IMR-90 (cell line): ENCODE measurements at places on chromosomes 7 and 10. TPM values are rescaled to one million over a fixed set of nuclear protein-coding genes. Genes with fewer than 3 reads are reported as not detected.

The NXPH1 gene
- total RNA-seq = not detected in 2 replicates

DNA sequence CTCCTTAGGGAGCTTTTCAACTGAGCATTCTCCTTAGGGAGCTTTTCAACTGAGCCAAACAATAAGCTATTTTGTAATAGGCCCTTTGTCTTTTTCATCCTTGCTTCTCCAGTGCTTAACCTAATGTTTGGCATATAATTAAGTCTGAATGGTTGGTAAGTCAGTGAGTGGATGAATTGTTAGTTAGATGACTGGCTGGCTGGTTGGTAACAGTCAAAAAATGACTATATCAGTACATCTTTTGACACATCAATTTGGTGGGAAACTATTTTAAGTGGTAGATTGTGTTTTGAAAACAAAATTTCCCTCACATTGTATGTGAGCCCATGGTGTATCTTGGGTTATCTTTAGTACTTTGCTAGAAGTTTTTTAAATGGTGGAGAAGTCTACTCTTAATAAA lies 16.4 kb downstream of the ING3 start:
- H3K4me3 ChIP-seq = no peak overlapping the region
- peaks cover 23% of the 10 kb centered on the region for H3K36me3 ChIP-seq
- no peaks in the 10 kb centered on the region for H3K27me3 ChIP-seq
- no peaks in the 10 kb centered on the region for H3K4me1 ChIP-seq
- no peak for DNase-seq

DNA sequence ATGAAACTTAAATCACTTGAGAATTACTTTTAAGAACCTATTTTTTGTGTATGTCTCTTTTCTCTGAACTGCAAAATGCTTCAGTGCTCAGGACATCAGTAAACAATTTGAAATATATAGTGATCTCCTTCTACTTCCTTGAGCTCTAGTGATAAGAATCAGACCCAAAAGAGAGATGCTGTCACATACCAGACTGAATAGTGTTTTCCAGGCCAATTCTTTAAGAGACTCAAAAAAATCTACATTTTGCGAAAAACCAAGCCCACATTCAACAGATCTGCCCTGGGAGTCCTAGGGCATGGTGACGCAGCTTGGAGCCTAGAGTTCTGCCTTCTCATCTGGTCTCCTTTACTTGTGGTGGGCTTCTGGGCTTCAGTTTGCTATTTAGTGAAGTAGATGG lies 72.1 kb upstream of the SLC13A1 start:
- no peaks in the 10 kb centered on the region for H3K4me1 ChIP-seq
- no peak overlapping the region for H3K4me3 ChIP-seq
- H3K27me3 ChIP-seq = no peaks in the 10 kb centered on the region
- no peak overlapping the region for H3K27ac ChIP-seq
- no peak for DNase-seq

GRCh38 chr7:89073776-89074175 lies 278.2 kb upstream of the TEX47 start:
- no peak overlapping the region for H3K27ac ChIP-seq
- DNase-seq = no peak
- no peak overlapping the region for H3K4me3 ChIP-seq
- no peaks in the 10 kb centered on the region for H3K36me3 ChIP-seq

The CNPY1 gene
- total RNA-seq = not detected in 2 replicates

DNA sequence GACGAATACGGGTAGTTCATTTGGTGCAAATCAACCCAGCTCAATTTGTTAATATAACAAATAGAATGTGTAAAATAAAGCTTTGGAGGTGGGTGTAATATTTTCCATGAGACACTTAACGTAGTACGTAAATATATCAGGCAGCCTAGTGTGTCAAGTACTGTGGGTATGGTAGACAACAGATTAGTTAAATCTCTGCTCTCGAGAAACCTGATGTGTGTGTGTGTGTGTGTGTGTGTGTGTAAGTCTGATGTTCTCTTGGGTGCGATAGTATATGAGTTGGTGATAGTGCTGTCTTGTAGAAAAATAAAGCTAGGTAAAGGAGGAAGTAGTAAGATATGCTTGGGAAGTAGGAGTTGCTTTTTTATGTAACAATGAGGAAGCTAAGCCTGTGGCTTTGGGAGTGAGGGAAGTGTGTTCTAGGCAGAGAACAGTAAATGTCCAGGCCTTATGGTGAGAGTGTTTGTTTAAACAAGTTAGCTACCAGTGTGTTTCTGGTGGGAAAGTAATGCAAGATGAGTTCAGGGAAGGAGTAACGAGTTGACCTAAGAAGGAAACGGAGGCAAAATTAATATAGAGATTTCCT lies 26.1 kb downstream of the WAC start:
- H3K36me3 ChIP-seq = peaks cover 16% of the 10 kb centered on the region
- no peaks in the 10 kb centered on the region for H3K27me3 ChIP-seq
- no peak overlapping the region for H3K27ac ChIP-seq
- peaks cover 6% of the 10 kb centered on the region for H3K4me1 ChIP-seq
- peak; percentile 27 for DNase-seq
- no peak overlapping the region for H3K4me3 ChIP-seq

The NCF1 gene
- not detected in 2 replicates for total RNA-seq

DNA sequence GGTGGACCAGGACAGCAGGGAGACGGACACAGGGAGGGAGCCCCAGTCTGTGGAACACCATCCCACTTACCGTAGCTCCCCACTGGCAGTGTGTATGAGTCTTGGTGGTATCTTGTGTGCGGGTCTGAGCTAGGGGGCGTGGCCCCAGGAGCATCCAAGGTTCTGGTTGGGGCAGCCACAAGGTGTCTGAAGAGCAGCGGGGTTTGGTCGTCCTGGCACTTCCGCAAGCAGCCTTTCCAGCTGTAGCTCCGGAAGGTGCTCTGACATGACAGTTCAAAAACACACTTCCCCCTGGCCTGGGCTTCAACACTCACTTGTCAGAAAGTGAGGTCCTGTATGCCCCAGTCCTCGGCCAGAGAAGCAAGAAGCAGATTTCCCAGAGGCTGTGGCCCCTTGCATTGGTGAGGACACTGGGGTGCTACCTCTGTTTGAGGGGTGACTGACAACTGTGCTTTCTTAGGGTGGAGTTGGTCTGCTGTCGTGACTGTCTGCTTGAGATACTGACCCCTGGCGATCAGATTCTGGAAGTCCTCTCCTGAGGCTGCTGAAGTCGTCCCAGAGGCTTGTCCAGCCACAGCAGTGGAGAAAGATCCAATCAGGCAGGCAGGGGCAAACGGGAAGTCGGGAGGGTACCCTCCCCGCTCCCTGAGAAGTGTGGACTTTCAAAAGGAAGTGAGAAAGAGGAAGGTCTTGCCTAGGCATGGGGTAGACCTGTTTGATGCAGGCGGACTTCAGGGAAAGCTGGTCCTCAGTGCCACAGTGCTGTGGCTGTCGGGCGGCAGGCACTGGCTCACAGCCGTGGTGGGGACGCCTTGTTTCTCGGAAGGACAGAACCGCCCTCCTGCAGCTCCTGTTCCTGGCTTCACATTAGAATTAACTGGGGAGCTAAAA lies 51.4 kb upstream of the PFKFB3 start:
- no peak overlapping the region for H3K27ac ChIP-seq
- no peaks in the 10 kb centered on the region for H3K27me3 ChIP-seq
- H3K4me3 ChIP-seq = no peak overlapping the region
- peak; percentile 69 for DNase-seq
- H3K4me1 ChIP-seq = peaks cover 8% of the 10 kb centered on the region

GRCh38 chr10:6847561-6847960 lies 267.5 kb upstream of the PRKCQ start:
- H3K4me1 ChIP-seq = no peaks in the 10 kb centered on the region
- H3K27ac ChIP-seq = no peak overlapping the region
- H3K36me3 ChIP-seq = no peaks in the 10 kb centered on the region
- DNase-seq = no peak

GRCh38 chr10:3165196-3165595 lies 7.4 kb downstream of the PITRM1 start:
- no peaks in the 10 kb centered on the region for H3K27me3 ChIP-seq
- H3K4me1 ChIP-seq = no peaks in the 10 kb centered on the region
- no peak overlapping the region for H3K4me3 ChIP-seq

DNA sequence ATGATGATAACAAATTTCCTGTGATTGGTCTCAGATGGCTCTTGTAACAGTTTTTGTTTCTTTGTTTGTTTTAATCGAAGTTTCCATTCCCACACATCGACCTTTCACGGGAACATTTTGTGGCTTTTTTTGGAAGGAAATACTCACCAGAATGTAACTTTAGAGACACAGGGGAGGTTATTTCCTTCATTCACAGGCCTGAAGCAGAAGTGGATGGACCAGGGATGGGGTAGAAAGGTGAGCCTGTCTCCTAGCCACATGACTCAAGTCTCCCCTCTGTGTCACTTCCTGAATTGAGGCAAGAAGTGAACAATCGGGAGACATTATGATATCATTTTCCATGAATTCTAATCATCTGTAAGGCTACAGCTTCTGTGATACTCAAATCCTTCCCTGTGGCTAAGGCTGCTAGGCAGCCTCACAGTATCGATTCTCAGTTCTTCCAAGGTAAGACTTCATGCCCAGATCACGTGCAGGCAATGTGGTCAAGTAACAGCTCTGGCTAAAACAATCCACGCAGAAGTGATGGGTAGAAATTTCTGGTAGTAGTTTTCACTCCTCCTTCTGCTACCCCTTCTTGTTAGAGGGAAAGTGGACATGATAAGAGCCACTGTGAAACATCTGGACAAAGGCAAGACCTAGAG lies 203.9 kb upstream of the NEBL start:
- H3K27ac ChIP-seq = no peak overlapping the region
- H3K4me3 ChIP-seq = no peak overlapping the region
- no peak for DNase-seq
- H3K36me3 ChIP-seq = no peaks in the 10 kb centered on the region
- no peaks in the 10 kb centered on the region for H3K4me1 ChIP-seq

GRCh38 chr10:103554488-103555324 lies 61.2 kb downstream of the NEURL1 start:
- peaks cover 62% of the 10 kb centered on the region for H3K27me3 ChIP-seq
- peak; percentile 80 for DNase-seq
- no peaks in the 10 kb centered on the region for H3K36me3 ChIP-seq
- peaks cover 7% of the 10 kb centered on the region for H3K4me1 ChIP-seq
- H3K4me3 ChIP-seq = peak overlapping the region; percentile 9; the same call in 1 of the 2 replicates

GRCh38 chr7:106165337-106165736 lies 53.2 kb upstream of the SYPL1 start:
- H3K27ac ChIP-seq = no peak overlapping the region
- no peaks in the 10 kb centered on the region for H3K4me1 ChIP-seq
- no peaks in the 10 kb centered on the region for H3K36me3 ChIP-seq
- H3K4me3 ChIP-seq = no peak overlapping the region

GRCh38 chr10:3660753-3661152 lies 124.3 kb downstream of the KLF6 start:
- H3K27ac ChIP-seq = no peak overlapping the region
- no peaks in the 10 kb centered on the region for H3K27me3 ChIP-seq
- H3K4me1 ChIP-seq = no peaks in the 10 kb centered on the region
- DNase-seq = no peak

DNA sequence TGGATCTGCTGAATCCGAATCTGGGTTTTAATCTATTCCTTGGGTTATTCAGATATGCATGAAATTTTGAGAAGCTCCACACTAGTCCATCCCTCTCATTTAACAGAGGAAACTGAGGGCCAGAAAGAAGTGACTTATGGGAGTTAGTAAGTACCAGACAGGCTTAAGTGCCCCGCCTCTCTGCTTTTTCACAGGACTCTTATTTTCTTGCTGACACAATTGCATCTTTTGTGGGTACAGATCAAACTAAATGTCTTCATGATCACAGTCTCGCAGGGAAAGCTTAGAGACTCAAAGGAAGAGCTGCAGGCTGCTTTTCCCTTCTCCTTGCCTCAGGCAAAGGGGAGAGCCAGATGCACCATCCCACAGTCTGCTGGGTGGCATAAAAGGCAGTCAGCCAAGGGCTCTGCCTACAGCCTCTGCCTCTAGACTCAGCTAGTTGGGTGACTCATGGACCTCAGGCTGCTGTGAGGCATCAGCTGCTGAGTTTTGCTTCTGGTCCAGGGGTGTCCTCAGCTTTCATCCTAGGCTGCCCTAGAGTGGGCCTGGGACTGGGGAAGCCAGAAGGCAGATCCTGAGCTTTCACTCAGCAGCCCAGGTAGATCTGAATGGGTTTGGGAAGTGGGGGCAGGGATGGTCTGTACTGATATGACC lies 11.6 kb downstream of the GOLGA7B start:
- H3K27ac ChIP-seq = no peak overlapping the region
- no peaks in the 10 kb centered on the region for H3K36me3 ChIP-seq
- H3K4me3 ChIP-seq = no peak overlapping the region
- peaks cover 29% of the 10 kb centered on the region for H3K27me3 ChIP-seq
- H3K4me1 ChIP-seq = no peaks in the 10 kb centered on the region

GRCh38 chr7:77727527-77727926 lies 31.3 kb downstream of the RSBN1L start:
- DNase-seq = no peak
- no peak overlapping the region for H3K27ac ChIP-seq
- no peak overlapping the region for H3K4me3 ChIP-seq
- peaks cover 10% of the 10 kb centered on the region for H3K4me1 ChIP-seq

DNA sequence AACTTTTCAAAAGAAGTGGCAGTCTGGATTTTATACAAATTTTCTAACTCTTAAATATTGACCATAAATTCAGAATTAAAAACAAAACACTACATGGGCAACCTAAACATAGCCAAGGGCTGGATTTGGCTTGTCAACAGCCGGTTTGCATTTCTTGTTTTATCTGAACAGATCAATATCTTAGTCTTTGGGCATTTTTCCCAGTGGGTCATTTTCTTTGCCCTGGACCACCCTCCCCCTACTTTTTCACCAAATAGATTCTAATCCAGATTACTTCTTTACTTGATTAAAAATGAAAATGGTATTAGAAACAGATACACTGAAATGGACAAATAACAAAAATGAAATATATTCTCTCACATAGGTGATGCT lies 189.0 kb downstream of the ANK3 start:
- H3K27ac ChIP-seq = no peak overlapping the region
- no peak overlapping the region for H3K4me3 ChIP-seq
- DNase-seq = no peak

- H3K27me3 ChIP-seq = no peaks in the 10 kb centered on the region; the same call in 1 of the 2 replicates
- no peak for DNase-seq
- H3K4me1 ChIP-seq = no peaks in the 10 kb centered on the region
- H3K4me3 ChIP-seq = no peak overlapping the region
Observed at GRCh38 chr10:42836096-42836495, 53.5 kb downstream of the BMS1 start.

DNA sequence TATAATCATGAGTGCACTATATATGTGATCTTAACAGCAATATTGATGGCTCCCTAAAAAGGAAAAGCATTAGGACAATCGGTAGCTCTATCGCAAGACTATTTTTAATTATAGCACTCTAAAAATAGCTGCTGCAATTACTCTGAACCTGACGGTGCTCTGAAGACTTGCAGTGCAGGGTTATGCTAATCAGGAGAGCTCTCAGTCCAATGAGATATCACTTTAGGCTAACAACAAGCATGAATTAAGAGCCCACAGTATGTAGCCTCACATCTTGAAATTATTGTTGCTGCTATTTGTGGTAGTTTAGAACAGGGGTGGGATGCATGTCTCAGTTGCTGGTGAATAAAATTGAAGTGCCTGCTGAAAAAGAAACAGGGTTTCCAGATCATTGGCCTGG lies 515.8 kb upstream of the AKR1E2 start:
- no peak overlapping the region for H3K27ac ChIP-seq
- H3K4me3 ChIP-seq = no peak overlapping the region
- H3K4me1 ChIP-seq = no peaks in the 10 kb centered on the region
- no peaks in the 10 kb centered on the region for H3K36me3 ChIP-seq
- no peaks in the 10 kb centered on the region for H3K27me3 ChIP-seq
- DNase-seq = no peak
